ENCODE measurements at places on chromosomes 6 and 20. TPM values are rescaled to one million over a fixed set of nuclear protein-coding genes. Genes with fewer than 3 reads are reported as not detected.

GRCh38 chr20:12399110-12399836 lies 481.6 kb downstream of the BTBD3 start:
- H3K27me3 ChIP-seq: no peaks in the 10 kb centered on the region
- H3K27ac ChIP-seq: no peak overlapping the region
- no peak overlapping the region for H3K4me3 ChIP-seq
- no peaks in the 10 kb centered on the region for H3K36me3 ChIP-seq

DNA sequence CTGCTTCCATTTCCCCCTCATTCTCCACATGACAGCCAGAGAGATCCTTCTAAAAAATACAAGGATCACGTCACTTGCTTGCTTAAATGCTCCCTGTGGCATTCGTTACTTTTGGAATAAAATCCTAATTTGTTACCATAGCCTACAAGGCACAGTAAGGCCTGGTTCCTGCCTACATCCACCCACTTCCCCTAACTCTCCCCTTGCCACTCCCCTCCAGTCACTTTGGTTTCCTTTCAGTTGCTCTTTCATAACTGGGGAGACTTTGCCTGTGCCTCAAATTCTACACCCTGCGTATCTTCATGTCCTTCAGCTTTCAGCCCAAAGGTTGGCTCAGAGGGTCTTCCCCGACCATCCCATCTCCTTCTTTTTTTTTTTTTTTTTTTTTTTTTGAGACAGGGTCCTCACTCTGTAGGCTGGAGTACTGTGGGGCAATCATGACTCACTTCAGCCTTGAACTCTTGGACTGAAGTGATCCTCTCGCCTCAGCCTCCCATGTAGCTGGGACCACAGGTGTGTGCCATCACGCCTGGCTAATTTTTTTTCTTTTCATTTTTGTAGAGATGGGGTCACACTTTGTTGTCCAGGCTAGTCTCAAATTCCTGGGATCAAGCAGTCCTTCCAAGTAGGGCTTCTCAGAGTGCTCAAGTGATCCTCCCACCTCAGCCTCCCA lies 12.5 kb downstream of the ID1 start:
- peaks cover 30% of the 10 kb centered on the region for H3K4me1 ChIP-seq
- H3K4me3 ChIP-seq: no peak overlapping the region
- no peaks in the 10 kb centered on the region for H3K36me3 ChIP-seq
- H3K27ac ChIP-seq: no peak overlapping the region
- no peak for DNase-seq
- H3K27me3 ChIP-seq: peaks cover 2% of the 10 kb centered on the region

PLN gene
- not detected for total RNA-seq

DNA sequence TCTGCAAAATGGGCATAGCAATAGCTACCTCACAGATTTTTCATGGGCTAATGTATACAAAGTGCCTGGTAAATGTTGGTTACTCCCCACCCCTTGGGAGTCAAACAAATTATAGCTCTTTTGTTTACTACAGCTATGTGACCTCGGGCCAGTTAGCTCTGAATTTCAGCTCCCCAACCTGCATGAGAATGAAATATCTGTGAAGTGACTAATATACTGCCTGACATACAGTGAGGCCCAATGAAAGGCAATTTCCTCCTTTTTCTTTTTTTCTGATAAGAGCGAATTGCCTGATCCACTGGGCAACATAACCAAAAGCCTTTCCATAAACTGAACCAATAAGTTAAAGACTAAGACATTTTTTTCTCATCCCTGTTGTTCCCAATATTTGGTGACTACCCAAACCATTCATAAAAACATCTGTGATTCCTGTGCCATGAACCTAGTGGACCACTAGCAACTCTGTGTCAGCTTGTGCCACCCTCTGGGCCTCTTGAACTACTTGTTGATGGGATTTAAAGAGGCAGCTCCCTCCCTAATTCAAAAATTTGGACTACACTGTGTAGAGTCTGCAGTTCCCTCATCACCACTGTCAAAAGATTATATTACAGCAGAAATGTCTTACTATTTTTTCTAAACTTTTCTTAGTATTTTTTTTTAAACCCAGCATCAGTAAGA lies 91.9 kb upstream of the TMEM30A start:
- H3K4me1 ChIP-seq: no peaks in the 10 kb centered on the region
- H3K27me3 ChIP-seq: peaks cover 3% of the 10 kb centered on the region
- H3K4me3 ChIP-seq: no peak overlapping the region
- DNase-seq: no peak
- no peaks in the 10 kb centered on the region for H3K36me3 ChIP-seq
- H3K27ac ChIP-seq: no peak overlapping the region

DNA sequence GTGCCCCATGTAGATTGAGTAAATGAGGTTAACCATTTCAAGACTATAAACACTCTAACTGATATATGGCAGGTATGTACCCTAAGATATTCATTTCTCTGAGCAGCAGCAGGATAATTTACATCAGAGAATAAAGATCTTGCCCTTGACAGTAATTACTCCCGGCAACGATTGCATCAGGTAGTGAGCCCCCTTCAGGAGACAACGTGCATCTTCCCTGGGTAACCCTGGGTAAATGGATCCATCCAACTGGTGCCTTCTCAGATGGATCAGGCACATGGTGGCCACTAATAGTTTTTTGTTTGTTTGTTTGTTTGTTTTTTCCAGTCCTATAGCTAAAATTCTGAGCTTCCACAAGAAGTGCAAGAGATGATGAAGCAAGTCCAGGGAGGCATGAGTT lies 469.4 kb upstream of the SLC35B3 start:
- no peak overlapping the region for H3K4me3 ChIP-seq
- H3K4me1 ChIP-seq: no peaks in the 10 kb centered on the region
- peaks cover 2% of the 10 kb centered on the region for H3K27me3 ChIP-seq
- H3K36me3 ChIP-seq: no peaks in the 10 kb centered on the region
- H3K27ac ChIP-seq: no peak overlapping the region
- no peak for DNase-seq

TMEM74B gene
- 0.20 TPM for total RNA-seq

- no peaks in the 10 kb centered on the region for H3K36me3 ChIP-seq
- no peaks in the 10 kb centered on the region for H3K4me1 ChIP-seq
- H3K27ac ChIP-seq: no peak overlapping the region
- no peak overlapping the region for H3K4me3 ChIP-seq
- DNase-seq: no peak
These were observed 8.2 kb upstream of the RAE1 start for GRCh38 chr20:57342829-57343228.

GRCh38 chr6:166955121-166955864 lies 1.1 kb downstream of the RNASET2 start:
- H3K4me1 ChIP-seq: peaks cover 83% of the 10 kb centered on the region
- H3K27ac ChIP-seq: peak overlapping the region; percentile 95
- H3K4me3 ChIP-seq: peak overlapping the region; percentile 91
- DNase-seq: peak; percentile 41
- H3K36me3 ChIP-seq: peaks cover 42% of the 10 kb centered on the region

- peaks cover 55% of the 10 kb centered on the region for H3K4me1 ChIP-seq
- DNase-seq: no peak
- peaks cover 93% of the 10 kb centered on the region for H3K36me3 ChIP-seq
- H3K27ac ChIP-seq: no peak overlapping the region
- no peak overlapping the region for H3K4me3 ChIP-seq
These were observed 23.0 kb downstream of the RNASET2 start for GRCh38 chr6:166933396-166933795.

GRCh38 chr20:8671370-8671961 lies 397.4 kb upstream of the PLCB4 start:
- H3K27ac ChIP-seq: no peak overlapping the region
- H3K4me3 ChIP-seq: no peak overlapping the region
- no peaks in the 10 kb centered on the region for H3K36me3 ChIP-seq
- H3K27me3 ChIP-seq: no peaks in the 10 kb centered on the region
- no peak for DNase-seq
- H3K4me1 ChIP-seq: no peaks in the 10 kb centered on the region

MYB gene
- total RNA-seq: 2.8 TPM

GRCh38 chr20:47600967-47601547 lies 99.4 kb downstream of the NCOA3 start:
- peaks cover 63% of the 10 kb centered on the region for H3K36me3 ChIP-seq
- H3K27ac ChIP-seq: peak overlapping the region; percentile 53
- DNase-seq: no peak
- no peaks in the 10 kb centered on the region for H3K27me3 ChIP-seq

DNA sequence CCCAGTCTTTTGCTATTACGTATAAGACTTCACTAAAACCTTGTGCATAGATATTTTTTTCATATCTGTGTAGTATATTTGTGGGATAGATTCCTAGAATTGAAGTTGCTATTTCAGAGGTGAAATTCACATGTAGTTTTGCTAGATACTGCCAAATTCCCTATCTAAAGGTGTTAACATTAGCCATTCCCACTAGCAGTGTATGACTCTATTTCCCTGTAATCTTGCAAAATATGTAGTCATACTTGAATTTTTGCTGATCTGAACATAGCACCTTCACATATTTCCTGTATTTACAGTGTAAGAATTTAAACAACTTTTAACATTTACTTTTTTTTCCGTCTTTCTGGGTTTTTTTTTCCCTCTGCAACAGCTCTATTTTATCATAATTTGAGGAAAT lies 24.9 kb downstream of the SENP6 start:
- H3K27me3 ChIP-seq: no peaks in the 10 kb centered on the region
- H3K4me3 ChIP-seq: no peak overlapping the region
- H3K36me3 ChIP-seq: peaks cover 61% of the 10 kb centered on the region
- no peak for DNase-seq
- H3K4me1 ChIP-seq: peaks cover 10% of the 10 kb centered on the region

DNA sequence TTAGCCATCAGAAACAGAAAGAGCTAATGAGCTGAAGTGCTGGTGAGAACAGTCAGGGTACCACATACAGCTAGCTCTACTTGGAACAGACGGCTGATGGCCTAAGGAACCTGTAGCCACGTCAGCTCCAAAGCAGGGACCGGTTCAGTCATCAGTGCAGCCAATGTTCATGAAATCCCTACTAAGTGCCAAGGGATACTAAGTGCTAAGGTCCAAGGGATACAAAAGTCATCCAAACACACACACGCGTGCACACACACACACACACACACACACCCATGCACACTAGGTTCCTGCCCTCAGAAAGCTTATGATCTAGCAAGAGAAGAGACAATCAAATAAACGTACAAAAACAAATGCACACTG lies 53.6 kb downstream of the MAP3K5 start:
- no peak overlapping the region for H3K27ac ChIP-seq
- peaks cover 2% of the 10 kb centered on the region for H3K36me3 ChIP-seq
- no peak overlapping the region for H3K4me3 ChIP-seq
- peaks cover 31% of the 10 kb centered on the region for H3K4me1 ChIP-seq

ACSS1 gene
- 34.4 TPM for total RNA-seq

TAF4 gene
- total RNA-seq: 24.9 TPM

GRCh38 chr6:21992178-21992967 lies 304.5 kb downstream of the PRL start:
- H3K4me3 ChIP-seq: no peak overlapping the region
- no peak for DNase-seq
- H3K27me3 ChIP-seq: peaks cover 3% of the 10 kb centered on the region

DNA sequence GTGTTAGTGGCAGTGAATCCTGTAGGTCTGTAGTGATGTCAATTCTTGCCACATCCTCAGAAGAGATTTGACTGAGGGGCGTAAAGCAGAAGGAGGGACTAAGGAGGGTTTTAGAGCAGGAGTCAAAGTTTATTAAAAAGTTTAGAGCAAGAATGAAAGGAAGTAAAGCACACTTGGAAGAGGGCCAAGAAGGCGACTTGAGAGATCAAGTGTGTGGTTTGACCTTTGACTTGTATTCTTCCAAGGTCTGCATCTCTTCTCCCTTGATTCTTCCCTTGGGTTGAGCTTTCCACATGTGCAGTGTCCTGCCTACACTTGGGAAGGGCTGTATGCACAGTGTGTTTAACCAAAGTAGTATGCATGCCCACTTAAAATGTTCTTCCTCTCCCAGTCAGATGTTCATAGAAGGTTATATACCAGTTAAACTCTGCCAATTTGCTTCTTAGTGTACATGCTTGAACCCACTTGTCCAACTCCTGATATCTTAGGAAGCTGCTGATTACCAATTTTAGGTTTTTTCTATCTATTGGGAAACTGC lies 627.6 kb downstream of the MMUT start:
- H3K36me3 ChIP-seq: no peaks in the 10 kb centered on the region
- no peak overlapping the region for H3K4me3 ChIP-seq
- no peak overlapping the region for H3K27ac ChIP-seq

- no peak for DNase-seq
- H3K27ac ChIP-seq: no peak overlapping the region
- no peaks in the 10 kb centered on the region for H3K4me1 ChIP-seq
- no peak overlapping the region for H3K4me3 ChIP-seq
- no peaks in the 10 kb centered on the region for H3K36me3 ChIP-seq
These were observed 71.2 kb upstream of the PTPN1 start for GRCh38 chr20:50438986-50439407.

GRCh38 chr20:58634521-58635278 lies 16.4 kb upstream of the STX16 start:
- H3K4me1 ChIP-seq: peaks cover 14% of the 10 kb centered on the region
- peak overlapping the region; percentile 80 for H3K4me3 ChIP-seq
- DNase-seq: peak; percentile 23
- peak overlapping the region; percentile 46 for H3K27ac ChIP-seq
- H3K36me3 ChIP-seq: no peaks in the 10 kb centered on the region

NEU1 gene
- total RNA-seq: 18.3 TPM

DNA sequence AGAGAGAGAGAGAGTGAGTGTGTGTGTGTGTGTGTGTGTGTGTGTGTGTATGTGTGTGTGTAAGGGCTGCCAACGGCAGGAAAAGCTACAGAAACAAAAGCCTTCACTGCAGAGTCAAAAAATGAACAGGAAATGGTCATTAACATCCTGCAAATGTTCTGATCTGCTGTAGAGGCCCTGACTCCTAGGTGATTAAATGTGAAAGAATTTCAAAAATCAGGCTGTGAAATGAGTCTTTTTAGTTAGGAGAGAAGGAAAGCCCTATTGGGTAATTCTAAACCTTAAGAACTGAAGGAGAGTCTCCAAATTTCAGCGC lies 166.5 kb upstream of the MYLIP start:
- H3K27ac ChIP-seq: no peak overlapping the region
- no peaks in the 10 kb centered on the region for H3K36me3 ChIP-seq
- no peaks in the 10 kb centered on the region for H3K4me1 ChIP-seq
- H3K4me3 ChIP-seq: no peak overlapping the region
- H3K27me3 ChIP-seq: no peaks in the 10 kb centered on the region

- H3K36me3 ChIP-seq: no peaks in the 10 kb centered on the region
- no peak overlapping the region for H3K27ac ChIP-seq
- no peaks in the 10 kb centered on the region for H3K4me1 ChIP-seq
These were observed 47.7 kb upstream of the CST5 start for GRCh38 chr20:23926944-23927872.

- no peak overlapping the region for H3K27ac ChIP-seq
- peaks cover 2% of the 10 kb centered on the region for H3K36me3 ChIP-seq
- peaks cover 17% of the 10 kb centered on the region for H3K4me1 ChIP-seq
- no peak overlapping the region for H3K4me3 ChIP-seq
These were observed 4.1 kb upstream of the TAF4 start for GRCh38 chr20:62069741-62070216.

GRCh38 chr20:50380697-50381040 lies 129.5 kb upstream of the PTPN1 start:
- H3K4me3 ChIP-seq: no peak overlapping the region
- no peak overlapping the region for H3K27ac ChIP-seq
- DNase-seq: no peak
- peaks cover 25% of the 10 kb centered on the region for H3K27me3 ChIP-seq

PGC gene
- total RNA-seq: not detected

GRCh38 chr6:169145991-169146501 lies 107.6 kb downstream of the THBS2 start:
- H3K4me3 ChIP-seq: no peak overlapping the region
- DNase-seq: no peak
- no peaks in the 10 kb centered on the region for H3K36me3 ChIP-seq
- H3K4me1 ChIP-seq: no peaks in the 10 kb centered on the region
- H3K27me3 ChIP-seq: no peaks in the 10 kb centered on the region

- H3K4me1 ChIP-seq: peaks cover 39% of the 10 kb centered on the region
- no peak overlapping the region for H3K27ac ChIP-seq
- no peaks in the 10 kb centered on the region for H3K27me3 ChIP-seq
- DNase-seq: no peak
- no peak overlapping the region for H3K4me3 ChIP-seq
- H3K36me3 ChIP-seq: peaks cover 2% of the 10 kb centered on the region
These were observed 1.7 kb downstream of the NUDT3 start for GRCh38 chr6:34390531-34391472.

All from activated B cell treated with CpG ODN at 0.5 μM for 24 hours (primary cell).